ENCODE measurements at places on chromosomes 3 and 15. TPM values are rescaled to one million over a fixed set of nuclear protein-coding genes. Genes with fewer than 3 reads are reported as not detected.

- H3K27ac ChIP-seq, result no peak overlapping the region
- DNase-seq, result no peak
- no peaks in the 10 kb centered on the region for H3K4me1 ChIP-seq
Measured at GRCh38 chr15:39157882-39158281, 423.0 kb upstream of the THBS1 start.

DNA sequence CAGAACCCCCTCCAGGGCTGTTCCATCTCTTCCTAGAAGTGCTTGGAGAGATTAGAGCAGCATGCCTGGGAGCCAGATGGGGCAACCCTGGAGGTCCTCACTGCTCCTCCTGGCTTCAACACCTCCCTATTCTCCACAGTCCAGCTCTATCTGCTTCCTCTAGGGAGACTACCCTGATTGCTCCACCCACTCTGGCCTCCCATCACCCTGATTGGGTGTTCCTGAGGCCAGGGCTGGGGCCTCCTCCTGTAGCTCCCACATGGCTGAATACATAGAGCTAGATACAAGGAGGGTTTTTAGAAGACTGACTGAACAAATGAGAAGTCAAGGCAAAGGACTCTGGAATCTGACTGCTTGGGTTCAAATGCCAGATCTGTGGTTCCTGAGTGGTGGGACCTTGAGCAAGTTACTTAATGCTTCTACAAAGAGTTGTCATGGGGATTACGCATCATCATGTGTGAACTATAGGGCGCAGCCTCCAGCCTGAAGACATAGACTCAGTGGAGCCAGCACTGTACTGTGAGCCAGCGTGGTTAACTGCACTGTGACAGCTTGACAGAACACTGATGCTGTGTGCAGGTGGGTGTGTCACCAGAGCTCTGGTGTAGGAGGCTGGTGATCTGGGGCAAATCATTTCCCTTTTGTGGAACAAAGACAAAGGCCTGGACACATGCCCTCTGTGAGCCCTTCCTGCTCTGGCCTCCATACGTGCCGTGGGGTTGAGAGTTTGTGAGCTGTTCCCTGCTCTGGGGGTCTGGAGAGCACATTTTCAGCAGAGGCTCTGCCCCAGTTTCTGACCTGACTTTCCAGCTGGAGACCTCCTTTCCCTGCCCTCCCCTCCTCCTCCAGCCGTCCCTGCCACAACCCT, 74.8 kb downstream of the SCN5A start:
- H3K4me3 ChIP-seq, result no peak overlapping the region
- no peaks in the 10 kb centered on the region for H3K4me1 ChIP-seq
- DNase-seq, result no peak
- H3K27me3 ChIP-seq, result no peaks in the 10 kb centered on the region
- no peaks in the 10 kb centered on the region for H3K36me3 ChIP-seq

DNA sequence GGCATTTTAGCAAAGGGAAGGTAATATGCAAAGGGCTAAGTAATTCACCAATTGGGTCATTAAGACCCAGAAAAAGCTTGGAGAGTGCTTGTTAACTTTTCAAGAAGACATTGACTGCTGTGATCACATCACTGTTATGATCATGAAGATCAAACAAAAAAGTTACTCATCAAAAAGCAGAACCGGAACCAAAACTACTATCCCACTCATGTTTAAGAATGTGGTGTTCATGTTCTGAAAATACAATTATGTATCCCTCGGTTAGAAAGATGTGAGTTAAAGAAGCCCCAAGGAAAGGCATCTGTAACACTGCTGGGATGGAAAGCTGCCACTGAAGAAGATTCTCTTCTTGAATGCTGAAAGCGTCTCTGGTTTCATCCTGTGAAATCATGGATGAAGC, 32.6 kb downstream of the BBX start:
- DNase-seq, result no peak
- no peak overlapping the region for H3K27ac ChIP-seq
- H3K4me3 ChIP-seq, result no peak overlapping the region
- peaks cover 16% of the 10 kb centered on the region for H3K4me1 ChIP-seq

- H3K4me1 ChIP-seq, result no peaks in the 10 kb centered on the region
- H3K27ac ChIP-seq, result no peak overlapping the region
- H3K36me3 ChIP-seq, result no peaks in the 10 kb centered on the region
- H3K27me3 ChIP-seq, result peaks cover 56% of the 10 kb centered on the region
- H3K4me3 ChIP-seq, result no peak overlapping the region
- no peak for DNase-seq
Measured at GRCh38 chr15:69299943-69300588, 1.4 kb downstream of the PAQR5 start.

DNA sequence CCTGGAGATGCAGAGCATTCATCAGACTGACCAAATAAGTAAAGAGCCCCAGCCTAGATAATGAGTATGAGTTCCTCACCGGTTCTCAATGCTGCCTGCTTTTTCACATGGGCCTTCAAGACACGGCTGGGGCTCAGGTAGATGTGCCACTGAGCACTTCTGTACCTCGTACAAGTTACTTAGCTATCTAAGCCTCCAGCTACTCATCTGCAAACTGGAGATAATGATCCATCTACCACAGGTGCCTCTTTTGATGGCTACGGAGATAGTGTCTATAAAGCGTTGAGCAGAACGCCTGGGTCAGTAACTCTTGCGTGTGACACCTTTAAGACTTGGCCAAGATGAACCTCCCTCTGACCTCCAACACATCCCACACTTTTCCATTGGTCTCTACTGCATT, 56.3 kb downstream of the CCR4 start:
- DNase-seq, result peak; percentile 47
- H3K27me3 ChIP-seq, result no peaks in the 10 kb centered on the region
- peaks cover 47% of the 10 kb centered on the region for H3K4me1 ChIP-seq

DNA sequence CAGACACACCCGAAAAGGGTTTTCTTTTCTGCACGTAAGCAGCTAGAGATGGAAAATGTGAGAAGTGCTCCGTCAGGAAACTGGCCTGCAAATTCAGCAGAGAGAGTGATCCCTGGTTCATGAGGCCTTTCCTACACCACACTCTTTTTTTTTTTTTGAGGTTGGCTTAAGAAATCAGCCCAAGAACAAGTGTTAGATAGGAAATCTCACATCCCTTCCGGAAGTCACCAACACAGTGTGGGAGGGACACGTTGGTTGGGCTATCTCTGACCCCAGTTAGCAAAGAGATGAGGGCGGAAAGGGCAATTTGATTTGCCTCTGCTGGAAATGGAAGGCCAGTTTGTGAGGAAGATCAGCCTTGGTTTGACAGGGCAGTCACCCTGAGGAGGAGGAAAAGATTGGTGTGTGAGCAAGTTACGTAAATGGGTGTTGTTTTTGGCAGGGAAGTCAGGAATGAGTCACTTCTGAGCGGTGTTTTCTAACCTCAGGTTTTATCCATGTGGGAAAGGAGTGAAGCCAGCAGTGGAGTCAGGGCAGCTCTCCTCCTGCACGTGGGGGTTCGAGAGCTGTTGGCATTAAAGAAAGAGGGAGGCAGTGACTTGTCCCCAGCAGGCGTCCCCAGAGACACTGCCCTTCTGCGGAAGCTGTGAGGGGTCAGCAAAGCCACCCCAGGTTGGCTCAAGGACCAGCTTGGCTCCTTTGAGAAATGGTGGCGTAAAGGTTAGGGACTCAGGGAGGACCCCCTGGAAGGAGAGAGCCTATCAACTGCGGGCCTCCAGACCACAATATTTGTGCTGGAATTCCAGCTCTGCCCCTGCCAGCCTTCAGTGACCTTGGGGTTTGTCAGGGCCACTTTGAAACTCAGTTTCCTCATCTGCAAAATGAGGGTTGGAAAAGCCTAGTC, 237.6 kb upstream of the BHLHE40 start:
- no peak overlapping the region for H3K4me3 ChIP-seq
- peaks cover 81% of the 10 kb centered on the region for H3K36me3 ChIP-seq
- peak overlapping the region; percentile 87 for H3K27ac ChIP-seq

- H3K27me3 ChIP-seq, result peaks cover 9% of the 10 kb centered on the region
- H3K4me1 ChIP-seq, result peaks cover 51% of the 10 kb centered on the region
- H3K27ac ChIP-seq, result no peak overlapping the region
- no peak overlapping the region for H3K4me3 ChIP-seq
- peaks cover 10% of the 10 kb centered on the region for H3K36me3 ChIP-seq
- no peak for DNase-seq
Measured at GRCh38 chr15:70532531-70533186, 230.7 kb downstream of the UACA start.

DNA sequence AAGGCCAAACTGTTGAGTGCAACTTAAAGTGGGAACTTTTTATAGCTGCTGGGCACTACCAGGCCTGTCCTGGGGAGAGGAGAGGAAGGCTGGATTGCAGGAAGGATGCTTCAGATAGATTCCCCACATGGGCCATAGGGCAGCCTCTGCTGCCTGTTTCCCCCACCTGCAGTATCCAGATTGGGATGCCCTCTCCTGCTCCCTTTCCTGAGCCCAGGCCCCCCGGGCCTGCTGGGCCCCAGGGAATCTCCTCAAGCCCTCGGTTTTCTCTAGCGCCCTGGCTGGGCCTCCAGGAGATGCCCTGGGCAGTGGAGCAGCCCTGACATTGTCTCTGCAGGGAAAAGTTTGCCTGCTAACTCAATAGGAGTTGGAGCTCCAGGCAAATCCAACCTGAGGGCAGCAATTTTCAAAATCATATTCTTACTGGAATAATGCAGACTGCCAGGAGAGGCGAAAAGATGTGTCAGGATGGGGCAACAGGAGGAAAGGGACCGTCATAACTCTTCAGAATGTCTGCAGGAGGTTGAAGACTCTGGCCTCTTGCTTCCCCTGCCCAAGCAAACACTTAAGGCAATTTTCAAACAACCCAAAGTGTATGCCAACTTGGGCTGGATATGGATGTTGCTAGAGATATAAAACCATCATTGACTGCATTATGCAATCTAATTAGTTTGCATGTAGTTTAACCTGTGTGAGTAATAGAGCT, 4.4 kb downstream of the NR2F2 start:
- H3K4me1 ChIP-seq, result peaks cover 6% of the 10 kb centered on the region
- H3K36me3 ChIP-seq, result peaks cover 4% of the 10 kb centered on the region
- peaks cover 71% of the 10 kb centered on the region for H3K27me3 ChIP-seq
- H3K27ac ChIP-seq, result no peak overlapping the region

DNA sequence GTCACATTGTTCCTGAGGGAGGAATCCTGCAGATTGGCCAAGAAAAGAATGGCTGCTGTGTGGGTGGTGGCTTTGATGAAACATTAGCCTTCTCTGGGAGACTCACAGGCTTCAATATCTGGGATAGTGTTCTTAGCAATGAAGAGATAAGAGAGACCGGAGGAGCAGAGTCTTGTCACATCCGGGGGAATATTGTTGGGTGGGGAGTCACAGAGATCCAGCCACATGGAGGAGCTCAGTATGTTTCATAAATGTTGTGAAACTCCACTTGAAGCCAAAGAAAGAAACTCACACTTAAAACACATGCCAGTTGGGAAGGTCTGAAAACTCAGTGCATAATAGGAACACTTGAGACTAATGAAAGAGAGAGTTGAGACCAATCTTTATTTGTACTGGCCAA, 6.1 kb downstream of the PTX3 start:
- no peak overlapping the region for H3K4me3 ChIP-seq
- no peak for DNase-seq
- H3K27me3 ChIP-seq, result peaks cover 18% of the 10 kb centered on the region
- no peak overlapping the region for H3K27ac ChIP-seq

DNA sequence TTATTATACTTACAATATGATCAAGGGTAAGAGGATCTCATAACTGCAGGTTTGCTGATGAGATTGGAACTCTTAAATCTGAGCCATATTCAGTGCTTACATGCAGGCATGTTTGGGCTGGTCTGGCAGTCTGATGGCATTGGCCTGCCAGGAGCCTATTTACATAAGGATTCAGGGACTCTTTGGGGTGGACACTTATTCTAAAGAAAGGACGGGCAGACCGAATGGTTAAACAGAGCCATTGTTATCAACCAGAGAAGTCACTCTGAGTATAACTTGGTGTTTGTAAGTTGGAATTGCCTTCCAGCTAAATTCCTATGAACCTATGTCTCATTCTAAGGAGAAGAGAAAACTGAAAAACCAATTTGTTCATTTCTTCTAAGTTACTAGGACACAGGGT, 932.8 kb downstream of the IGSF11 start:
- H3K27me3 ChIP-seq, result no peaks in the 10 kb centered on the region
- no peaks in the 10 kb centered on the region for H3K4me1 ChIP-seq

DNA sequence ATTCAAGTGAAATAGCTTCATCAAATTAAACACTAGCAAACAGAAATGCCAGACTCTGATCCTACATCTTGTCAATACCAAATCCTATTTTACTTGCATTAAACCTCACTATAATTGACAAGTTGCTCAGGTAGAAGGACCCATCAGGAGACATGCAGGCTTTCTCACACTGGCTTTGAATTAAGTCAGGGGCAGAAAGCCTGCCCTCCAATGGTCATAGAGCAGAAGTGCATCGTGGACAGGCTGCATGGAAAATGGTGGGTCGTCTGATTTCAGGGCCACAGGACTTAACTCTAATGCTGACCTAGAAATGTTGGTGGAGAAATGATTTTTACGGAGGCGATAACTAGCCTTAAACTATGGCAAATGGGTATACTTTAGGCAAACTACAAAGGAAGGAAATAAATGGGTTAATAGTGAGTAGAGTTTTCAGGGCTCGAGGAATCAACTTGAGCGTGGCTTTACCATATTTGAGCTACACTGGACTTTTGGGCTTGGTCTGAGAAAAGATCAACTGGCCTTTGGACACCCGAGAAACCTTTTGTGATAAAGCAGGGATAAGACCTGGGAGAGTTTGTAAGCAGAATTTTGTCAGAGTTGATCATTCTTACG, 283.9 kb downstream of the GRM7 start:
- no peak overlapping the region for H3K27ac ChIP-seq
- no peaks in the 10 kb centered on the region for H3K4me1 ChIP-seq
- no peaks in the 10 kb centered on the region for H3K27me3 ChIP-seq
- no peak overlapping the region for H3K4me3 ChIP-seq
- DNase-seq, result no peak
- no peaks in the 10 kb centered on the region for H3K36me3 ChIP-seq

GRCh38 chr3:105255350-105255749, 111.4 kb upstream of the ALCAM start:
- H3K4me3 ChIP-seq, result no peak overlapping the region
- no peaks in the 10 kb centered on the region for H3K36me3 ChIP-seq
- H3K27ac ChIP-seq, result no peak overlapping the region
- DNase-seq, result no peak
- H3K4me1 ChIP-seq, result no peaks in the 10 kb centered on the region

GRCh38 chr3:88032245-88032644, 26.6 kb downstream of the CGGBP1 start:
- peak overlapping the region; percentile 82 for H3K4me3 ChIP-seq
- H3K27me3 ChIP-seq, result peaks cover 3% of the 10 kb centered on the region
- no peak for DNase-seq
- H3K27ac ChIP-seq, result peak overlapping the region; percentile 58

DNA sequence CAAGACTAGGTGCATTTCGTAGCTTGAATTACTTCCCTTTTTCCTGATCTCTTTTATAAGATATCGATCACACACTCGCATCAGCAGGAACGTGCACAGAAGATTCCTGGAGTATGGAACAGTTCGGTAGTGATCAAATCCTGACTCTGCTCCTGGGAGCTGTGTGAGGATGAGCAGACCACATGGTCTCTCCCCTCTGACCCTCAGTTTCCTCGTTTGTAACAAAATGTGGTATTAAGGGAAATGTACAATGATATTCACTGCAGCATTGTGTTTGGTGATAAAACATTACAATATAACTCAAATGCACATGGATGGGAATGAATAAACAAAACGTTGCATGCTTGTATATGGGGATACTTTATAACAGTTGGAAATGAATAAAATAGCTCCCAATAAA, 26.7 kb downstream of the TMED3 start:
- no peak overlapping the region for H3K4me3 ChIP-seq
- no peaks in the 10 kb centered on the region for H3K36me3 ChIP-seq

- no peaks in the 10 kb centered on the region for H3K36me3 ChIP-seq
- H3K27me3 ChIP-seq, result no peaks in the 10 kb centered on the region
- no peak overlapping the region for H3K27ac ChIP-seq
- no peaks in the 10 kb centered on the region for H3K4me1 ChIP-seq
Measured at GRCh38 chr3:178562143-178562946, 26.1 kb downstream of the KCNMB2 start.

The IL20RB gene
- 1.3 TPM for total RNA-seq

The TARS3 gene
- 14.5 TPM for total RNA-seq

The ZNF592 gene
- 31.3 TPM for total RNA-seq
